ENCODE measurements at places on chromosomes 5 and 9.
A peak's percentile ranks its signal among the peaks of the same experiment; 100 is the strongest.

- no peak for DNase-seq
Observed at GRCh38 chr9:34891386-34891785, 66.7 kb upstream of the PHF24 start.

GRCh38 chr5:169745441-169746146, 108.5 kb downstream of the DOCK2 start:
- no peak for DNase-seq

- DNase-seq, result no peak
Observed at GRCh38 chr5:72511774-72512592, 4.8 kb upstream of the ZNF366 start.

- peak; percentile 75 for DNase-seq
Observed at GRCh38 chr5:179679014-179679674, 1.7 kb downstream of the CBY3 start.

- no peak for DNase-seq
Observed at GRCh38 chr5:127685662-127686061, 17.5 kb upstream of the CCDC192 start.

- DNase-seq, result no peak
Observed at GRCh38 chr5:154817815-154818214, 32.6 kb downstream of the FAXDC2 start.

- DNase-seq, result no peak
Observed at GRCh38 chr5:2579126-2579525, 172.4 kb downstream of the IRX2 start.

GRCh38 chr9:127130661-127131538, 8.5 kb upstream of the ANGPTL2 start:
- peak; percentile 31 for DNase-seq

DNA sequence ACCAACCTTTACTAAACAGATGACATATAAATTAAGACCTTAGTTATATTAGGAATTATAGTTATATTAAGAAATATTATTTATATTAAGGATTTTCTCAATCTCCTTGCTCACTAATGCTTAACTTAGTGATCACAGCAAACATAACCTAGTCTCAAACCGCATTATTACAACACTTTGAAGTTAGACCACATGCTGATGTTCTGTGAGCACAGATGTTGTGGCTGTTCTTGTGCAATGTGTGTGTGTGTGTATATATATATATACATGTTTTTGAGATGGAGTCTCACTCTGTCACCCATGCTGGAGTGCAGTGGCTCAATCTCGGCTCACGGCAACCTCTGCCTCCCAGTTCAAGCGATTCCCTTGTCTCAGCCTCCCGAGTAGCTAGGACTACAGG, 20.5 kb downstream of the ELP1 start:
- no peak for DNase-seq

- no peak for DNase-seq
Observed at GRCh38 chr9:70554881-70555280, 140.4 kb upstream of the KLF9 start.

DNA sequence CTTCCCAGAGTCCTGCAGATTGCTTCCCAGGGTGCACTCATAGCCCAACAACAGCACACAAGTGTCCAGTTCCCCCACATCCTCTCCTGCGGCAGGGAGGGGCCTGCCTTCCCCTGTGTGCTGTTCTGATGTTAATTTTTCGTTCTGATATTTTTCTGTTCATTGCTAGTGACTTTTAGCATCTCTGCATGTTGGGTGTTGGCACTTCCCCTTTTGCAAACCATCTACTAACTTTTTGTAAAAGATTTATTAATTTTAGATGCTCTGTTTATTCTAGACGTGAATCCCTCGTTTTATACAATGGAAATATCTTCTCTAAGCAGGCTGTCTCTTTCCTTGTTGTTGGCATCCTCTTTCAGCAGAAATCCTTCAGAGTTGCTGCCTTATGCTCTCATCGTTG, 97.3 kb upstream of the DAP start:
- no peak for DNase-seq

DNA sequence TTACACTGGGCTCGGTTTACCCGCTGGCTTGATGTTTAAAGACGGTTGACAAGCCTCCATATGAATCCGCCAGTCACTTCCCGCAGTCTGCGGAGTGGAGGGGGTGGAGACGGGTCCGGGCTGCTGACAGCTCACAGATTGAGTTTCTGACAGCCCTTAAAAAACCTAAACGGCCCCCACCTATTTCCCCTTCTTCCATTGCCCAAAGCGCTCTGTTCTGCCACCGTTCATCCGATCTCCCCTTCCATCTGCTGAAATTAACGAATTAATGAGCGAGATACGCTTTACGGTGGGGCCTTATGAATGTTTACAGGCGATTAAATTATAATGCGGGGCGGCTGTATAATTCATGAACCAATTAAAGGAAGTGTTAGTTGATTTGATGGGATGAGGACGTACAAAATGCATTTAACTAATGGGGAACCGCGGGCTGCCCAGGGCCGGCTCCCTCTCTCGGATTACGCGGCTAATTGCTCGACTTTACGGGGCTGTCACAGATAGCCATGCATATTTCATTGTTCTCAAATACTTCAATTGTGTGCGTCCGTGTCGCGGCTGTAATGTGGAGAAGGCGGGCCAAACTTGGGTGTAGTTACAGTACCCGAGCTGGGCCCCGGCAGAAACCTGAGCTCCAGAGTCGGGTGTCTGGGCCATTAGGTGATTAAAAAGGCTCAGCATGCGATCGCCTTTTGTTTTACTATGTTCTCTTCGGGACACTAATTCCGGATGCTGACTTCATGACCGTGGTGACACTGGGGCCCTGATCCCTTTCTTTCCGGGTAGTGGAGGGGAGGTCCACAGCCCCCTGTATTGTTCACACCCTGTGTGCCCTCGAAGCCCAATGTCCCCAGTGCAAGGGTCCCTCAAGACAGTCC, 74.9 kb downstream of the GTF3C4 start:
- no peak for DNase-seq

GRCh38 chr5:142186857-142187594, 78.4 kb downstream of the NDFIP1 start:
- no peak for DNase-seq

GRCh38 chr5:171494452-171495121, 75.1 kb downstream of the FGF18 start:
- DNase-seq, result no peak

- DNase-seq, result no peak
Observed at GRCh38 chr5:77569409-77569808, 69.1 kb downstream of the OTP start.

DNA sequence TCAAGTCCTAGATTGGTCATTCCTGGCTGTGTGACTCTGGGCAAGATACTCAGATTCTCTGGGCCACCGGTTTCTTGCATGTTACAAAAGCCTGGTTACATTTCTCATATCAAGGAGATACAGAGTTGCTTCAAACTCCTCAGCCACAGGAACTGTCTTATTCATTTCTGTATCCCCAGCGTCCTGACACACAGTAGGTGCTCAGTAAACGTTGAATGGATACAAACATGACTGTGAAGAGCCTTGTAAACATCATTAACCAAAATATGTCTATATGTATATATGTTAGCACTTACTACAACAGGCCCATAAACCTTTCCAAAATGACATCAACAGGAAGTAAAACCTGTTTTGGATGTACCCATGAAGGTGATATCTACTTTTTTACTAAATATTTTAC, 1.6 kb downstream of the CLTB start:
- DNase-seq, result no peak

- DNase-seq, result no peak
Observed at GRCh38 chr9:105264380-105264779, 19.9 kb downstream of the SLC44A1 start.

DNA sequence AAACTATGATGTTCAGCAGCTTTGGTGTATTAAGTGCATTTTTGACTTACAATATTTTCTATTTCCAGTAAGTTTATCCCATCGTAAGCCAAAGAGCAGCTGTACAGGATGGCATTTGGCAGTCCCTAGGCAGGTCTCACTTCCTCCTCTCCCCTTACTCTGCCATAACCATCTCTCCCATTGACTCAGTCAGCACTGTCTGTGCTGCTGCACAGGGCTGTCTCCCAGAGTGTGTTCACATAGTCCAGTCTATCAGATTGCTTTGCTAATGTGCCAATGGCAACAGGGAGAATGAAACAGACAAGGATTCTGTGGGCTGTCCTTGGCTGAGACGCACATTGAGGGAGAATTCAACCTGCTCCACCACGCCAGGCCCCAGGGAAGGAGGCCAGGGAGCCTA, 47.0 kb upstream of the CAST start:
- no peak for DNase-seq
